Posterior vena cava (tissue), 2 donors: ENCODE measurements at places on chromosomes 1 and 21. TPM values are rescaled to one million over a fixed set of nuclear protein-coding genes. Genes with fewer than 3 reads are reported as not detected.

Gene C1orf115
- 6.9 TPM for total RNA-seq

Gene LDLRAD1
- not detected for total RNA-seq

Gene ISG15
- 47.3 TPM for total RNA-seq

Gene LCE1C
- not detected for total RNA-seq

Gene ABCA4
- 0.42 TPM for total RNA-seq

Gene LRRC38
- total RNA-seq = not detected

Gene OVAAL
- not detected for total RNA-seq

Gene MFAP2
- total RNA-seq = 52.1 TPM

Gene POGZ
- total RNA-seq = 58.0 TPM

Gene HES5
- total RNA-seq = 0.24 TPM

Gene PKN2
- 31.3 TPM for total RNA-seq

DNA sequence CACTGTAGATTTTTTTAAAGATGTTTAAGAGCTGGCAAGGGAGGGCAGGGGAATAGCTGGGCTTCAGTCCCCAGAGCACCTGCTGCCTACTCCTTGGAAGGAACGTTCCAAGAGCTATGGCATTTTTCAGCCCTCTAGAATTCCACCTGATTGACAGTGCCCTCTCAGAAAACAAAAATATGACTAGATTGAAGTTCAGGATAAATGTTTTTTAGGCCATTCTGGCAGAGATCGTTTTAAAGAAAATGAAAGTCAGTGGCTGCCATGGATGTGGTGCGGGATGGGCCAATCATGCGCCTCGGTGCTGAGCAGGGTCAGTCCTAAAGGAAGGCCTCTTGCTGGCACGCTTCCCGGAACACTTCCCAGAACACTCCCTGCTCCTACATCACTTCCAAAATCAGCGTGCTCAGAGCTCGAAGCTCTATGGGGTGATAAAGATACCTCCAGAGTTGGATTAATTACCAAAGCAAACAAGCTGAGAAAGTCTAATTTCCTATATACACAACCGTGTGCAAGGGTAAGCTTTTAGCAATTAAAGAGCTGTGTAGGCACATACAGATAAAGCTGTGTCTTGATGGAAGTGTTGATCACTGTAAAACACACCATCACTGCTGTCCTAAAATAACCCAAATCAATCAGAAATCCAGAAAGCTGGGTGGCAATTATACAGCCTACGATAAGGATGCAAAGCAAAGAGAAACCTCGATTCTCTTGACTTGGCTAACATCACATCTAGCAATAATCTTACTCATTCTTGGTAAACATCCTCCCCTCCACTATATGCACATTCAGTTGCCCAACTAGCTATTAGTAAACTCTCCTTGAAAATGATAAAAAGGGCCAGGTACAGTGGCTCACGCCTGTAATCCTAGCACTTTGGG lies 34.6 kb downstream of the TGFBR3 start:
- peak; percentile 96 for DNase-seq

DNA sequence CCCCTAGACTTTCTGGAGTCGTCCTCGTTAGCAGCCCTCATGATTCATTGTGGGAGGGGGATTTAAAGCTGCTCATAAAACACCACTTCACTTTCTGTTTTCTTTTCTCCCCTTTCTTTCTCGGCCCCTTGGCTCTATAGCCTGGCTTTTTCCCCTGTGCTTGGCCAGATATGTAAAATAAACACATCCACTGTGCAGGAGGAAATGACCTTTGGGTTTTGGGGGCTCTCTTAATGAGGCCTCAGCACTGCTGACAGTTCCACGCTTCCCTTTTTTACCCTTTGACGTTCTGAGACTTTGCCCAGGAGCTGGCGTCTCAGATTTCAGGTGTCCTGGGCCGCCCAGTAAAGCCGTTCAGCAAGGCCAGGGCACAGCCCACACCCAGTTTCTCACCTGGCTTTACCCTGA lies 65.7 kb downstream of the RUNX3 start:
- DNase-seq = no peak

DNA sequence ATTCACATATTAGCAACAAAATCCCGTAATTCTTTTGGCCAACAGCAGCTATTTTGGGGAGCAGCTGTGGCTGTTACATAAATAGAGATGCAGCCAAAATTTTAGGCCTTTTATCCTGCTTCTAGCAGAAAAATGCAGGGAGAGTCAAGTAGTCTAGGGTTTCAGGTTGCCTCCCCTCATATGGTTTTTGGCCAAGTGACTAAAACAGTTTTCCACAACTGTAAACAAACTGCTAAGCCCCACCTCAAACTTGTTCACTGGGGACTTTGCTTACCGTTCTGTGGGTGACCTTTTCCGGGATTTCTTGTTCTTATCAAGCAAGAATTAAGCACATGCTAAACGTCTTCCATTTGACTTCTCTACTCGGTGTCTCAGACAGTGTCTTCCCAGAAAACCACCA lies 133.4 kb downstream of the EDEM3 start:
- no peak for DNase-seq

- no peak for DNase-seq
Measured at GRCh38 chr1:225651872-225652728, 823 bp downstream of the ENAH start.

DNA sequence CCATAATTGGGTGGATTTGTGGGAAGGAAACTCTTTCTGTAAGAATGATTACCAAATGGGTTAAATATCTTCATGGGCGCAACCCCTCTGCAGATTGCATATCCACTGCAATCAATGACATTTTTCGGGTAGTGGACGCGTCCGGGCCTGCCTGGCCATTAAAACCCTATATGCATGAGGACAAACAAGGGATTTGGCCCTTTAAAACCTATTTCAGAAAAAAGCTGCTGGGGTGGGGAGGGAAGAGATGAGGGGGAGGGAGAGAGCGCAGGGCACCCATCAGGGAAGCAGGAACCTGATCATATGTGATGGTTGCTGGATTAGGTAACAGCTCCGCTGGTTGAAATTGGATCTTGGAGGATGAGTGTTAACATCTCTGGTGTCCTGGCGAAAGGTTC lies 228.8 kb downstream of the PBX1 start:
- no peak for DNase-seq

- no peak for DNase-seq
Measured at GRCh38 chr1:206608108-206608698, 4.1 kb downstream of the EIF2D start.

DNA sequence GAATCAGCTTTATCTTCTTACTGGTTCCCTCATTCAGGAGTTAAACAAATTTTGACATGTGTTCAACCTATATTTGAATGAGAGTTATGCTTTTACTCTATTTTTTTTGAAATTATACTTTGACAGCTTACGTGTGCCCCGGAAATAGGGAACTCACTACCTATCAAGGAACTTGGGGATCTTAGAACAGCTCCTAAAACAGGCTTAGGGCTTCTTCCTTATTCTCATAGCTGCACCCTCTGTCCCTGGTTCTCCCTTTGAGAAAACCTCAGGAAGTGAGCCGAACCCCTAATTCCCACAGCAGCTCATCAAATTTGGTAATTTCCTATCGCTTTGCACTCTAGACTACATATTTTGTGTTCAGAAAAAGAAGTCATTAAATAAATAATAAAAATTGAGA lies 81.2 kb upstream of the RUNX3 start:
- DNase-seq = no peak

DNA sequence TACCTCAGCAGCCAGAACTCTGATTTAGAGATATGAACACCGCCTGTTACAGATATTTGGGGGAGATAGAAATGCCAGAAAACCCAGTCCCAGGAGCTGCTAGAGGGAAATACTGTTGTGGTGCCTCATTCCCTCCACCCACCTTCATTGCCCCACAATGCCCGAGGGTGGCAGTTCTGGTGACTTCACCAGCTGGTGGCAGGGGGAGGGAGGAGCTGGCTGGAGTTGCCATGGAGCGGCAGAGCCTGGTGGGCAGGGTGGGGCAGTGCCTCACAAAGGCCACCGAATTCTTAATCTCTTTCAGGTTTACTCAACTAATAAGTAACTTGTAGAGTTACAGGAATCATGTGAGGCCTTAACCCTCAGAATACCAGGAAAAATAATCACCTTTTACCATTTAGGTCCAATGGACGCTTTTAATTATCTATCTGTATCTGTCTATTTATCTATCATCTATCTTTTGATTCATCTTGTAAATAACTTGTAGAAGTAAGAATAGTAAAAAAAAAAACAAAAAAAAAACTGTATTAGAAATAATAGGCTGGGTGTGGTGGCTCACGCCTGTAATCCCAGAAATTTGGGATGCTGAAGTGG lies 11.7 kb upstream of the S100A11 start:
- peak; percentile 91 for DNase-seq

DNA sequence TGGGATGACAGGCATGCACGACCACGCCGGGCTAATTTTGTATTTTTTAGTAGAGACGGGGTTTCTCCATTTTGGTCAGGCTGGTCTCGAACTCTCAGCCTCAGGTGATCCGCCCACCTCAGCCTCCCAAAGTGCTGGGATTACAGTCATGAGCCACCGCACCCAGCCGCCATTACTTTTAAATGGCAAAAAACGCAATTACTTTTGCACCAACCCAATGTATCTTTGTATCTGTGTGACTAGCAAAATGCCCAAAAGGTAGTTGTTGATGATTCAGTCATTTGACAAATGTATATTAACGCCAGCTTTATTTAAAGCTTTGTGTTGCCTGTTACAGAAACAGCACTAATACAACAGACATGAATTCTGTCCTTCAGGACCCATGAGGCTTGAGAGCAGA lies 216.9 kb upstream of the FMN2 start:
- no peak for DNase-seq

DNA sequence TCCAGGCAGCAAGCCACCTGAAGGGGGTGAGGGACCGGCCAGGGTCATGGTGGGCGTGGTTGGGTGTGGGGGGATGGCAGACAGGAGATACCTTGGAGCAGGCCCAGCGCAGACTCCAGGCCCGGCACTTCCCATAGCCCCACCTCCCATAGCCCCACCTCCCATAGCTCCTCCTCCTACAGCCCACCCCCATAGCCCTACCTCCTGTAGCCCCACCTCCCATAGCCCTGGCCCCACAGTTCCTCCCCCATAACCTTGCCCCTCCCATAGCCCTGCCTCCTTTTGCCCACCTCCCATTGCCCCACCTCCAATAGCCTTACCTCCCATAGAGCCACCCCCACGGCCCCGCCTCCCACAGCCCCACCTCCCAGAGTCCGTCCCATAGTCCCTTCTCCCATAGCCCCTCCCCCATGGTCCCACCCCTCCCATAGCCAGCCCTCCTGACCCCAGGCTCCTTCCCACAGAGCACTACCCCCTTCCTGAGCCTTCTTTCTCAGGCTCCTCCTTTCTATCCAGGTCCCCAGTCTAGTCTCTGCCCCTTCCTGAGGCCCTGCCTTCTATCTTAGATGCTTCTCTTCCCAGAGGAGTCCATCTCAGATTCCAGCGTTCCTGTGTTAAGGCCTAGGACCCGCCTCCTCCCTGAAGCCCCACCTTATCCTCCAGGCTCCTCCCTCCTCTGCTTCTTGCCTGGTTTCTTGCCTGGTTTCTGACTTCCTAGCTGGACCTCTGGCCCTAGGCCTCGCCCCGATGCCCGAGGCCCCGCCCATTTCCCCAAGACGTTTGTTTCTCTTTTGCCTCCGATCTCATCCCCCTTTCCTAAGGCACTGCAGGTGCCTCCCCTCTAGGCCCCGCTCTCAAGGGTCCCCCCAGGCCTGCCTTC lies 46.8 kb downstream of the PTPRU start:
- DNase-seq = no peak

- no peak for DNase-seq
Measured at GRCh38 chr1:51612447-51612961, 4.4 kb upstream of the OSBPL9 start.

DNA sequence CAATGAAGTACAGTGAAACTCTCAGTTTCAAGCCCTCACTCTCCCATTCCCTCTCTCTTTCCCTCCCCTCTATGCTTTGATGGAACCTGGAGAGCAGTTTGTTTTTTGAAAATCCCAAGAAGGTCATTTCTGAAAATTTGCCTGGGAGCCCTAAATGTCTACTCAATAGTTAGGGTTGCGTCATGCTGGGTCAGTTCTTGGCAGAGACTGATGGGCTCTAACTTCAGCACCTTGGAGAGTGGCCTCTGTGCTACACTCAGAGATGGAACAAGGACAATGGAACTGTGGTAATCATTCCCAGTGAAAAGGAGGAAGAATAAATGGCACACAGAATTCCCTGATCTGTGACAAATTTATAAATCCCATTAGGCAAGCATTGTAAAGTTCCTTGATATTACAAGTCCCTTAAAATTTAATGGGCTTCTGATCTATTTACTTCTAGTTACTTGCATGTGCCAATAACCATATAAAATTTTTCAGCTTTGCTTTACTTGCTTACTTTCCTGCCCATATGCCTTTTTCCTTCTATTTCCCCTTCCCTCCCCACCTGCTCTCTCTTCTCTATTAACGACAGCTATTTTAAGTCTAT lies 182.9 kb upstream of the KCND3 start:
- no peak for DNase-seq

DNA sequence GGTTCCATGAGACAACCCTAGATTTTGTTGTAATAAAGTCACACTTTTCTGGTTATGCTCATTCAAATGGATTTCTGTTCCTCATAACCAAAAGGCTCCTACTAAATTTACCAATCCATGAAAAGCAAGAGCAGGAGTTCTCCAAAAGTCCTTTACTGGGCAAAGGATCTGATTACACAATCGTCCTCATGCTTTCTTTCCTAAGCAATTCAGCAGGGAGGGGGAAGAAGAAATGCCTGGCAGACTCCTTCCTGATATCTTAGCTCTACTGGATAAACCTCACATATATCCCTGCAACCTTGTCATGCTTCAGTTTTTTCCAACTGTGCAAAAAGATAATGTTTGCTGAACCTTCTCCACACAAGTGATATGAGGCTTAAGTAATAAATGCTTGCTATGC lies 67.6 kb upstream of the GUCA2B start:
- DNase-seq = no peak

DNA sequence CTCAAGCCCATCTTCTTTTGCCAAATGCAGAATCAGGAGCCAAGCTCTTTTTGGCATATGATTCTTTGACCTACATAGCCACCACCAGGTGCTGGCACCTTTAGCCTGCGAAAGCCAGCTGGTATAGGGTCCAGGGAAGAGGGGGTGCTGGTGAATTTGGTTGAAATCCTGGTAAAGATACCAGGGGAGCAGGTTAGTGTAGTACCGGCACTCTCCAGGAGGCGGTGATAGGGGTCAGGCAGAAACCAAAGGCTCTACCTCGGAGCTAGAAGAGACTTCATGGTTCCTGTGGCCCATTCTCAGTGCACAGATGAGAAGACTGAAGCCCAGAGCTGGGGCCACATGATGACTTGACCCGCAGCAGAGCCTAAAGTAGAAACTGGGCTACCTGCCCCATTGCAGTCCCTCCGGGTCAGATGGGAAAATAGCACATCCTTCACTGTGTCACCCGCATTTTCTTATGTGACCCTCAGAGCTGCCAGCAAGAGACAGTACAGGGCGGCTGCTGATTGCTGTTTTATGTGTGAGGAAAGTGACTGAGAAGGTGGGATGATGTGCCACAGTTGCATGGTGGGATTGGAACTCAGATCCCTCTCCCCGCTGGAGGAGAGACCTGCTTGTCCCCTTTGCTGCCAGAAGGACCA lies 36.0 kb upstream of the IL19 start:
- DNase-seq = no peak

- peak; percentile 93 for DNase-seq
Measured at GRCh38 chr1:6962996-6963911, 178.0 kb downstream of the CAMTA1 start.

- DNase-seq = no peak
Measured at GRCh38 chr21:38249696-38250278, 7.0 kb upstream of the KCNJ15 start.
